ENCODE measurements at places on chromosomes 11 and 22. TPM values are rescaled to one million over a fixed set of nuclear protein-coding genes. Genes with fewer than 3 reads are reported as not detected.

Gene SLC22A6
- not detected for total RNA-seq

Gene RAG1
- total RNA-seq = not detected

Gene PDGFD
- total RNA-seq = 0.08 TPM

Gene MCHR1
- not detected for total RNA-seq

Gene PRAME
- 1.4 TPM for total RNA-seq

Gene TRIM49B
- not detected for total RNA-seq

Gene SLC22A12
- total RNA-seq = not detected

Gene SNX32
- total RNA-seq = 0.41 TPM
